GM12864 (cell line): ENCODE measurements at places on chromosomes 6 and 20.
A peak's percentile ranks its signal among the peaks of the same experiment; 100 is the strongest.

GRCh38 chr20:8507231-8507630, 375.2 kb downstream of the PLCB1 start:
- DNase-seq: no peak

DNA sequence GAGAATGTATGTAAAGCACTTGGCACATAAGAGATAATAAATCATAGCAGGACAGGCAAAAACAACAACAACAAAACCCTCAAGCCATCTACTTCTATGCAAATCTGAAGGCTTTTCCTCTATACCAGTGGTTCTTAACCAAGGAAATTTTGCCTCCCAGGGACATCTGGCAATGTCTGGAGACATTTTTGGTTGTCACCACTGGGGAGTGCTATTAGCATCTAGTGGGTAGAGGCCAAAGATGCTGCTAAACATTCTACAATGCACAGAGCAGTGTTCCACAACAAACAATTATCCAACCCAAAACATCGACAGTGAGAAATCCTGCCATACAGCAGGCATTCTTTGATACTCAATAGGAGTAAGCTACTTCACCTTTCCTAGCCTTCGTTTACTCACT, 28.2 kb downstream of the NDRG3 start:
- no peak for DNase-seq

DNA sequence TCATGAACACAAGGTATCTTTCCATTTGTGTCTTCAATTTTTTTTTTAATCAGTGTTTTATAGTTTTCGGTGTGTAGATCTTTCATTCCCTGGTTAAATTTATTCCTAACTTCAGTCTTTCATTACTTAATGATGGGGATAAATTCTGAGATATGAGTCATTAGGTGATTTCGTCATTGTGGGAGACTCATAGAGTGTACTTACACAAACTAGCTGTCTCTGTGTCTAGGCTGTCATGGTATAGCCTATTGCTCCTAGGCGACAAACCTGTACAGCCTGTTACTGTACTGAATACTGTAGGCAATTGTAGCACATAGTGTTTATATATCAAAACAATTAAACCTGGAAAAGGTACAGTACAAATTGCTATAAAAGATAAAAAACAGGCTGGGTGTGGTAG, 42.1 kb downstream of the SMAP1 start:
- DNase-seq: no peak

- DNase-seq: no peak
These were observed 75.7 kb upstream of the UST start for GRCh38 chr6:148671085-148671484.

DNA sequence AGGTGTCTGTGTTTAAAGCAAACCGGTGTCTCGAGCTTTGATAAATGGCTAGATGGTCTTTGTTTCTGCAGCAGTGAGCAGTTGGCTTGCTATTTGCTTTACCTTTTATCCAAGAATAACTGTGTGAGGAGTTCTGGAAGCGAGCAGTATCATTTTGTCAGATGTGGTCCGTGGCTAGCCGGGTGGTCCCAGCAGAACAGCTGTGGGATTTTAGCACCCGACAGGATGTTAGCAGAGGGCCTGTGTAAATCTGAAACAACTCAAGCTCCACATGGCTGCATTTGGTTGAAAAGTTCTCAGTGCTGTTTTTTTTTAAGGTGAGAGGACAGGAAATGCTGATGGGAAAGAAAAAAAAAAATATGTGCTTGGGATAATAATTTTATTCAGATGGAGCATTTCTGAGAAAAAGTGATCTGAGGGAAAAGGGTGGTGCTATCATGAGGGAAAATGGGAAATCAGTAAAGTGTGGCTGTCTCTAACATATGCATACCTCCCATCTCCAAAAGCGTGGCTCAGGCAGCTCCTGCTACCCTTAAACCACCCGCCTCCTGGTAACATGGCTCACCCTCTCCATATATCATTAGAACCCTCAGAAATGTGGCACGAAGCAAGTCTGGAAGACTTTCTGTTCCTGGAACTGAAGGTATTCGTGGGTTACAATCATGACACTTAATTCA, 215.4 kb downstream of the TSHZ2 start:
- DNase-seq: no peak

DNA sequence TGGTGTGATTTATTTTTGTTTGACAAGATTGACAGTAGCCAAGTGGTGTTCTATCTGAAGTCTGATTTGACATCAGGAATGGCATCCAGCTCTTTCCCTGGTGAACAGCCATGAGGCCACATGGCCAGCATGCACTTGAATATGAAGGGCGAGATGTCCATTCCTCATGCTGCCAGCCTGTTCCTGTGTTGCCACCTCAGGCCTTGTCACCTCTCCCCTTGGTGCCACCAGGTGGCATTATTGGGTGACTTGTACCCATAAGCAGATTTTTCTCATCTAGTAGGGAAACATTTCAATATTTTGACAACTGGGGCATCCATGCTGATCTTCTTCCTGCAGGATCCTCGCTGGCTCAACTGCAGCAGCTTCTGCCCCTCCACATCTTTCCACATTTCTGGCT, 199.1 kb downstream of the ERMARD start:
- no peak for DNase-seq

DNA sequence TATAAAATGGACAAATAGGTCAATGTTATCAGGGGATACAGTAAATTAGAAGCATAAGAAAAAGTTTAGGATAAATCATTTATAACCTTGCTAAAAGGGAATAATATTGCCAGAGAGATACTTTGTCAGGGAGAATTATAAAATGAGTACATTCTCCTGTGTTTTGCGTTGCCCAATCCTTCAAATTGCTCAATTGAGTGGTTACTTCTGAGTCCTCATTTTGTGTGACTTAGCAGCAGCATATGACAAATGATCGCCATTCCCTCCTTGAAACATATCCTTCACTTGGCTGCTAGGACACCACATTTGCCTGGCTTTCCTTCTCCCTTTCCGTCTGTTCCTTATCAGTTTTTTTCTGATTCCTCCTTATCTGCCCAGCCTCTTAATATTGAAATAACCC, 106.7 kb upstream of the FLRT3 start:
- DNase-seq: no peak

GRCh38 chr6:145213614-145214013, 521.7 kb downstream of the EPM2A start:
- DNase-seq: no peak

- DNase-seq: no peak
These were observed 13.7 kb downstream of the MDN1 start for GRCh38 chr6:89805814-89806371.

DNA sequence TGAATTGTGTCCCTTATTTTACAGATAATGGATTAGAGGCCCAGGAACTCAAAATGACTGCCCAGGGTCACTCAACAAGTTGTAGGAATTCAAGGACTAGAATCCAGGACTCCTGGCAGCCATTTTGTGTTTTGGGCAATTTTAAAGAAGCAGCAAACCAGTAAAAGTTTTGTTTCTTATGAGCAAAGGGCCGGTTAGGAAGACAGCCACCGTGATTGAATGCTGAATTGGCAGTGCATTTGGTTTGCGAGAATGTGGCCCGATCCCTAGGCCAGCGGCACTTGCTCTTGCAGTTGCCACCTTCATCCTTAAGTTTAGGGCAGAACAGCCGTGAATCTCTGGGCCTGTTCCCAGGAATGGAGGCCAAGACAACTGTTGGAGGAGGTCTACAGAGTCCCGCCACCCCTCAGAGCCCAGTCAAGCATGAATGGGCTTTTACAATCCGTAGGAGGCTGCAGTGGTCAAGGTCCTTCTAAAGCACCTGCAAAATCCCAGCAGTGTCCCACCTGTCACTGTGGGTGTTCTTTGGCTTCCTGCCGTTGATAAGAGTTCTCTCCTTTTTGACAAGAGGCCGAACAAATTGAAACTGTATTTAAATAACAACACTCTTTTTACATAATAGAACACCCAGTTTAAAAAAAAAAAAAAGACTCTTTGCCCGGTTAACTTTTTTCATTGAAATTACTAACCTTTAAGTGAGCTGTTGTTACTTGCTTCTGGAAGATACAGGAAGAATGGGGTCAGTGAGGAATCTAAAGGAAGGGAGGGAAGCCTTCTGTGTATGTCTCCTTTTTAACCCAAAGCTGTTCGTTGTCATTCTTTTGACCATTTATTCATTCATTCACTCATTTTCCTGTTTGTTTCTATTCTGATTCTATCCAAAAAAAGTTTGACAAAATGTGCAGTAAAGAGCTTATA, 68.7 kb downstream of the PHACTR2 start:
- no peak for DNase-seq

DNA sequence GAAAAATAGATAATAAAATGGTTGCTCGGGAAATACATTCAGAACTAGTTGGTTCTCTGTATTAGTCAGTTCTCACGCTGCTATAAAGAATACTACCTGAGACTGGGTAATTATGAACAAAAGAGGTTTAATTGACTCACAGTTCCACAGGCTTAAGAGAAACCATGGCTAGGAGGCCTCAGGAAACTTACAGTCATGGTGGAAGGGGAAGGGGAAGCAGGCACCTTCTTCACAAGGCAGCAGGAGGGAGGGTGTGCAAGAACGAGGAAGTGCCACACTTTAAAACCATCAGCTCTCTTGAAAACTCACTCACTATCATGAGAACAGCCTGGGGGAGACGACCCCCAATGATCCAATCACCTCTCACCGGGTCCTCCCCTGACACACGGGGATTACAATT, 24.2 kb upstream of the SNX9 start:
- DNase-seq: no peak

DNA sequence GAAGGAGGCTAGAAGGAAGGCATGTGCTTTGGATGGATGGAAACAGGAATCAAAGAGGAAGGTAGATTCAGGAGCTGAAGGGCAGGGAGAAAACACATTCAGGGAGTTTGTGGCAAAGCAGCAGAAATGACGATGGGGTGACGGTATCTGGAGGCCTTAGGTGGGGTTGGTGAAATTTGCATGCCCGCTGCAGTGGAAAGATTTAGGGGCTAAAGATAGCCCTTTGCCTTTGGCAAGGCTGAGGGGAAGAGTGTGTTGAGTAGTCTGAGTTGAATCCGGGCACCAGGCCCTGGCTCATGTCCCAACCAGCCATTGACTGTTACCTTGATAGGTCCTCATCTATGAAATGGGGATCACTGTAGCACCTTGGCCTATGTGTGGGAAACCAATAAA, 1.3 kb downstream of the GZF1 start:
- DNase-seq: no peak

- DNase-seq: no peak
These were observed 118.8 kb upstream of the AFDN start for GRCh38 chr6:167707686-167708500.

GRCh38 chr6:125598422-125598821, 151.0 kb upstream of the HEY2 start:
- DNase-seq: no peak

GRCh38 chr6:13457577-13457976, 29.8 kb downstream of the GFOD1 start:
- no peak for DNase-seq

- no peak for DNase-seq
These were observed 7.7 kb upstream of the ZKSCAN8 start for GRCh38 chr6:28134015-28134414.

- DNase-seq: no peak
These were observed 228.8 kb downstream of the HACE1 start for GRCh38 chr6:104630955-104631354.

- no peak for DNase-seq
These were observed 12.7 kb downstream of the EDEM2 start for GRCh38 chr20:35134472-35134871.

GRCh38 chr6:158279615-158280014, 32.6 kb upstream of the TULP4 start:
- DNase-seq: no peak

GRCh38 chr6:193773-194310, 98.4 kb upstream of the DUSP22 start:
- peak; percentile 83 for DNase-seq

DNA sequence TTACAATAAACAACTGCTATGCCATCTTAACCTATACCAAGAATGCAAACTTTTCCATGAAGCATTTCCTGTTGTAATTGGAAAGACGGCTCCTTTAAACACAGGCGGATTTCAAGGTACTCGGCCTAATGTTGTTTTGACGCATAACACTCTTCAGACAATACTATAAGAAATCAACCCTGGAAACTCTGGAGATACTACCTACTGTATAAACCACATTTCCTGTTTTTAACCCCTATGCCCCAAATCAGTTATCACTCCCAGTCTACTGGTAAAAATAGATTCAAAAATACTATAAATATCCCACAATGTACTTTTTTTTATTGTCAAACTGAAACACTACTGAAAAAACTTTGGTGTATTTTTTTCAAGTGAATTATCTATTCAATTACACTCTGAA, 118.1 kb downstream of the IRF4 start:
- no peak for DNase-seq

- DNase-seq: no peak
These were observed 88.8 kb downstream of the GMPR start for GRCh38 chr6:16326971-16327776.

DNA sequence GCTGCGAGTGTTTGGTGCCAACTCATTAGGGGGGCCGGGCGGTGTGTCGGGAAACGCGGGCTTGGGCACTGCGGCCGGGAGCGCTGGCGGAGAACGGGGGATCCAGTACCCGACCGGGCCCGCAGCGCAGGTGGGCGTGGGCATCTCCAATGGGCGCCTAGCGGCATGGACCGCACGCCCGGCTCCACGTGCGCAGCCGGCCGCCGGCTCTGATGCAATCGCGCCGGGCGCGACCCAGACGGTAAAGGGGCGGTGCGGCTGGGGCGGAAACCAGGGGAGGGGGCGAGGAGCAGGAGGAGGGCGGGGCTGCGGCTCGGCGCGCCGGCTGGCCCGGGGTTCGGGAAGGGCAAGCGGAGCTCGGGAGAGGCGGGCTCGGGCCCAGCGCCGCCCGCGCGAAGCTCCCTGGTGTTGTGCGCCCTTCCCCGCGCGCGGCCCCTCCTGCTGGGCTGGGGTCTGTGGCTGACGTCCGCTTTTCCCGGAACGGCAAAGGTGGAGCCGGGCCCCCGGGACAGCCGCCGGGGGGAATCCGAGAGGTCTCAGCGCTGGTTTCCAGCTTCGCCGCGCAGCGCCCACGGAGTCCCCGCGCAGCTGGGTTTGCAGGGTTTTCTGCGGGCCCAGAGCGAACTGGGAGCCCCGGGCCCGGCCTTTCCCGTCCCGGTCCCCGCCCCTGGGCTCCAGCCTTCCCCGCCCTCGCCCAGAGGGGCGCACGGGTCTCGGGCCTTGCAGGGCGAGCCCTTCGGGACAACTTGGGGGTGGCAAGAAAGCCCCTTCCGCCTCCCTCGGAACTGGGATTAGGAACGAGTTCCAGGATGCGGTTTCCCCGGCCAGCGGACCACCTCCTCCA, 867 bp downstream of the MTHFD1L start:
- DNase-seq: peak; percentile 34

GRCh38 chr6:116409756-116410155, 39.0 kb downstream of the DSE start:
- peak; percentile 88 for DNase-seq
